Activated T-helper 1 cell treated with Interleukin-2 at 50 U/mL for 16 hours (primary cell): ENCODE measurements at places on chromosomes 3 and 15.
A peak's percentile ranks its signal among the peaks of the same experiment; 100 is the strongest.

DNA sequence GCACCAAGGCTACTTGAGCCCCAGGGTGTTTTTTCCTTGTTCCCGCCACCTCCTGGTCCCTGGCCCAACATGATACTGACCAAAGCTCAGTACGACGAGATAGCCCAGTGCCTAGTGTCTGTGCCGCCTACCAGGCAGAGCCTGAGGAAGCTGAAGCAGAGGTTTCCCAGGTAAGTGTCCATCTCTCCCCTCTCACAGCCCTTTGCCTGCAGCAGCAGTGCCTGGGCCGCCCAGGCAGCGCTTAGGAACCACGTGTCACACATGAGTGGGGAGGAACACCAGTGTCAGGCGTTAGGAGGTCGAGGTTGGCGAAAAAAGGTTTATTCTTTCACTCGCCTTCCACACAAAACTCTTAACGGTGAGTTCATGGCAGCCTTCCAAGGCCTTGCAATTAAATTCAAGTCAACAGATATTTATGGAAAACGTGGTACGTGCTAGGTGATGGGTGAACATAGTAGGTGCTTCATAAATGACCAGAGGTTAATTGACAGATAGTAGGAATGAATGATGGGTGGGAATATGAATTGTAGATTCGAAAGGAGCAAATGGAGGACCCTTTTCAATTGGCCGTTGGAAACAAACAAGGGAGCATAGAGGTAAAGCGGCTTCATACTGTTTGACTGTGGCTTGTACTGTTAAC, 486 bp downstream of the CDIN1 start:
- no peak for DNase-seq

- no peak for DNase-seq
Measured at GRCh38 chr15:64501396-64501715, 41.0 kb downstream of the ZNF609 start.

DNA sequence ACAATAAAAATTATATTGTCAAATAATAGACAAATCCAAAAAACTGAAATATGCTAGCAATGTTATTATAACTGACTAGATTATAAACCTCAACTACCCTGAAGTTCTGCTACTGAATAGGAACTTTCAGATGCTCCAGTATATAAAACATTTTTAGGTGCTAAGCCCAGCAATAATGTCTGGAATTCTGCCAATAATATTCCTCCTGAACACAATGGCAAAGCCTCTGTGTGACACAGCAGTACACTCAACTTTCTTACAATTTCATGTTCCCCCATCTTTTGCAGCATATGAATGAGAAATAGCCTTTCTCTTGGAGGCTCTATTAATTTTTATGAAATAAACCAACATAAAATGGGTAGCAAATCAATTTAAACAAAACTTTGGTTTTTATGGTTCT, 29.5 kb downstream of the ATOSA start:
- DNase-seq, result no peak

- no peak for DNase-seq
Measured at GRCh38 chr3:112672716-112673541, 32.0 kb upstream of the CCDC80 start.

DNA sequence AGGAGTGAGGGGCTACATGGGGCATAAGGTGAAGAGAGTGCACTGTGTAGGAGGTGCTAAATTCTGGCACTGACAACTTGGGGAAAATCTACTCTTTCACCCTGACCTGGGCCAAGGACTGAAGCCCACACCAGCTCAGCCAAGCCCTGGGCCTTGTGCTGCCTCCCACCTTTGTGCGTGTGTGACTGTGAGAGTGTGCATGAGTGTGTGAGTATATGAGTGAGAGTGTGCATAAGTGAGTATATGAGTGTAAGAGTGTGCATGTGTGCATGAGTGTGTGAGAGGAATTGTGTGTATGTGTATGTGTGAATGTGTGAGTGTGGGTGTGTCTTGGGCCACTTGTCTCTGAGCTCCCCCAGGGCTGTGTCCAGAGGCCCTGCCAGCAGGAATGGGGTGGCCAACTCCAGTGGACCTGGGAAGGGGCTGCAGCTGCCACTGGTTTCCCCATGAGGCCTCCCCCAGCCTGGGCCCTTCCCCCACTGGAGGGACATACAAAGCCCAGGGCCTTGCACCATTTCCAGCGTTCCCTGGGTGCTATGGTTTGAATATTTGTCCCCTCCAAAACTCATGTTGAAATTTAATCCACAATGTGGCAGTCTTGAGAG, 15.2 kb downstream of the C3orf22 start:
- no peak for DNase-seq

DNA sequence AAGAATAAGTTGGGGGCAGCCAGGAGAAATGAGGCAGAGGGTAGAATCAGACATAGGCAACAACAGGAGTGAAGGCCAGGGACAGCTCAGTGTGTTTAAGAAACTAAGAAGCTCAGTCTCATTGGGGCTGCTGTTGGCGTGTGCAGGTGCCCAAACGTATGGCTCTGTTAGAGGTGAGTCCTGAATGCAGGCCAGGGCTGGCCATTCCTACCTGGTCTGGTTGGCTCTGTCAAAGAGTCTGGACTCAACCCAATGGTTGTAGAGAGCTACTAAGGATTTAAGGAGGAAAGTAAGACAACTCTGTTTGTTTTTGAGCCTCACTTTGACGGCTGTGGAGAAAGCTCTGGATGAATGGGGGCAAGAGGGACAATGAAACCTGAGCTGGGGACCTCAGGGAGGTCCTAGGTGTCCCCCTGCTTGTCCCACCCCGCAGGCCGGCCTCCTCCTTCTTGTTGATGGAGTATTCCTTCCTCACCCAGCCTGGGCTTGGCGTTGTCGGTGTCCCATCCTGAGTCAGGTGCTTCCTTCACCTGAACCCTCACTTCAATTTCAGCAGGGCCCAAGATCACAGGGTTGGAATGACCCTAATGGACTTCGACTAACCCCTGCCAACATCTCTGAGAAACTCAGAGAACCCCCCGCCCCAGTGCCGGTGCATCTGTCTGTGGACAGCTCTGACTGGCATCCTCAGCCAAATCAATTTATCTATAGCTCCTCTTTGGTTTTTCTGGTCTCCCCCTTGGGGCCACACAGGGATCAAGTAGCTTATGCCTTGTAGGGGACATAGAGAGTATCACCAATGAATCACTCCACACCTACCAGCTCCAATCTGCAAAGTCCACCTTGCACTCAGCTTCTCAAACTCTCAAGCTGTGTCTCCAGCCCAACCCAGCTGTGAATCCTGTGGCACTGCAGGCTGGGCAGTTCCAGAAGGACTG, 8.3 kb downstream of the ITGA11 start:
- no peak for DNase-seq

GRCh38 chr3:53570709-53571108, 76.3 kb downstream of the CACNA1D start:
- no peak for DNase-seq

- DNase-seq, result no peak
Measured at GRCh38 chr3:113211330-113212149, at the start of gene BOC. Gene BOC (plus strand): TSS chr3:113211557. CDS start chr3:113249803, 38,246 bp downstream.

GRCh38 chr3:101319531-101319930, 844 bp downstream of the IMPG2 start:
- no peak for DNase-seq

DNA sequence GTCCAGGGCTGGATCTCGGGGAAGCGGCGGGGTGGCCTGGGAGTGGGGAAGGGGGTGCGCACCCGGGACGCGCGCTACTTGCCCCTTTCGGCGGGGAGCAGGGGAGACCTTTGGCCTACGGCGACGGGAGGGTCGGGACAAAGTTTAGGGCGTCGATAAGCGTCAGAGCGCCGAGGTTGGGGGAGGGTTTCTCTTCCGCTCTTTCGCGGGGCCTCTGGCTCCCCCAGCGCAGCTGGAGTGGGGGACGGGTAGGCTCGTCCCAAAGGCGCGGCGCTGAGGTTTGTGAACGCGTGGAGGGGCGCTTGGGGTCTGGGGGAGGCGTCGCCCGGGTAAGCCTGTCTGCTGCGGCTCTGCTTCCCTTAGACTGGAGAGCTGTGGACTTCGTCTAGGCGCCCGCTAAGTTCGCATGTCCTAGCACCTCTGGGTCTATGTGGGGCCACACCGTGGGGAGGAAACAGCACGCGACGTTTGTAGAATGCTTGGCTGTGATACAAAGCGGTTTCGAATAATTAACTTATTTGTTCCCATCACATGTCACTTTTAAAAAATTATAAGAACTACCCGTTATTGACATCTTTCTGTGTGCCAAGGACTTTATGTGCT, 527 bp downstream of the B2M start:
- DNase-seq, result peak; percentile 44

- DNase-seq, result no peak
Measured at GRCh38 chr15:92633001-92633400, 22.6 kb downstream of the FAM174B start.

GRCh38 chr3:111700054-111700453, 104.9 kb upstream of the ZBED2 start:
- DNase-seq, result no peak

GRCh38 chr3:146539315-146539714, 5.1 kb downstream of the PLSCR1 start:
- no peak for DNase-seq

- DNase-seq, result no peak
Measured at GRCh38 chr3:27794211-27794610, 72.1 kb upstream of the EOMES start.

GRCh38 chr15:92601592-92602266, 53.8 kb downstream of the FAM174B start:
- DNase-seq, result no peak

DNA sequence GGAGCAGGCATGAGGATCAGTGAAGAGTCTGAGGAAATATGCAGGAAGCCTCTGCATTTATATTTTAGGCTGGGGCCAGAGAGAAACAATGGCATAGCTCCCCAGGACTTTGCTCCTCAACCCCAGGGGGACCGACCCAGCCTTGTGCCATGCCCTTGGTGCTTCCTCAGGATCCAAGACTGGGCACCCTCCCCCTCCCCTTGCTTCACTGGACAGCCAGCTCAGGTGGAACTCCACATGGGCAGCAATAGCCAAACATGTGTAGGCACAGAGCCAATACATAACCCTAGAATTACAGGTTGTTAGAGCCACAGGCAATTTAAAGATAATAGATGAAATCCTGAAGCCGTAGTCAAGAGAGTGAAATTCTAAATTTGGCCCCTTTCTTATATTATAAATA, 73.0 kb upstream of the ETV5 start:
- no peak for DNase-seq

DNA sequence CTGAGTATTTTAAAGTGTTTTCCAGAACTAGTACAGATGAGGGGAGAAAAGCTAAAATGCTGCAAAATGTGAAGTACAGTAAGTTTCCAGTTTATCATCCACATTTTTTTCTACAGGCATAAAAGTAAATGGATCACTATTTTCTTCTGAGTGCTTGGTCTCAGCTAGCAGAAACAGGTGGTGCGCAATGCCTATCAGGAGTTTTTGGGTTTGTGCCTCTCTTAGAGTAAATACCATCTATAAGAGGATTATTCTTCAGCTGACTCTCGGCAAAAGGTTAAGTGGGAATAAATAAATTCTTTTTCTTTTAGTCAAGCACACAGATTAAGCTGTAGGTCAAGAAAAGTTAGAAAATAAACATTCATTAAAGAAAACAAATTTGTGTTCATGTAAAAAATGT, 1027.7 kb downstream of the PLOD2 start:
- no peak for DNase-seq
